Erythroblast (primary cell): ENCODE measurements at places on chromosomes 5 and 9.

GRCh38 chr9:104795082-104795481 is 31.2 kb downstream of the NIPSNAP3B start:
- DNase-seq, result peak; percentile 42

GRCh38 chr9:3852545-3852944 is 326.7 kb upstream of the RFX3 start:
- no peak for DNase-seq

GRCh38 chr5:173515526-173515925 is 100.9 kb downstream of the BOD1 start:
- DNase-seq, result no peak

DNA sequence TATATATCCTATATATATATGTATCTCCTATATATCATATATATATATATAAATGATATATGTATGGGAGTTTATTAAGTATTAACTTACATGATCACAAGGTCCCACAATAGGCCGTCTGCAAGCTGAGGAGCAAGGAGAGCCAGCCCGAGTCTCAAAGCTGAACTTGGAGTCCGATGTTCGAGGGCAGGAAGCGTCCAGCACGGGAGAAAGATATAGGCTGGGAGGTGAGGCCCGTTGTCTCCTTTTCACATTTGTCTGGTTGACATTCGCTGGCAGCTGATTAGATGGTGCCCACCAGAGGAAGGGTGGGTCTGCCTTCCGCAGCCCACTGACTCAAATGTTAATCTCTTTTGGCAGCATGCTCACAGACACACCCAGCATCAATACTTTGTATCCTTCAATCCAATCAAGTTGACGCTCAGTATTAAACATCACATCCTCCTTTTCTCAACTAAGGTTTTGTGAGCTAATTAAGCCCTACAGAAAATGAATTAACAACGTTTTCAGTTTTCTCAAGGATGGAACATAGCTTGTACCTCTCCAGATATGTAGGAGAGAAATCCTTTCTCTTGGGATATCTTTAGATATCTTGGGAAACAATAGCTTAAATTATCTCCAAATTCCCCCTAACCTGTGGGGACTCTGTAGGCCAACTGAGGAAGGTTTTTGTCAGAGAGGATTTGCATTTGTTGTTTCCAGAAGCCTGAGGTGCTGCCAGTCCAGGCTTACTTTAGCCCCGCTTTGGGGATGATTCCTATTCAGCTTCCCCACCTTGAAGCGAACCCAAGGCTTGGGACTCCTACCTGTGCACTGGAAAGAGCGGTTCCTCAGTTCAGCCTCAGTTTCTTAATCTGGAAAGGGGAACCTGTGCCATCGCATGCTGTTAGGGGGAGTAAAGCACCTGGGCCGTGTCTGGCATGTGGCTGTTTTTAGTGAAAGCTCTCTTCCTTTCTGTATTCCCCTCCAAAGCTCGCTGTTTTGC is 163.2 kb downstream of the CACNA1B start:
- no peak for DNase-seq

GRCh38 chr5:32076699-32077695 is 97.1 kb downstream of the GOLPH3 start:
- DNase-seq, result peak; percentile 20

GRCh38 chr9:127458921-127459320 is 7.6 kb downstream of the LRSAM1 start:
- DNase-seq, result no peak

GRCh38 chr9:79858508-79858907 is 286.7 kb downstream of the TLE4 start:
- DNase-seq, result peak; percentile 2

GRCh38 chr9:115013998-115014397 is 83.6 kb upstream of the TNFSF8 start:
- peak; percentile 79 for DNase-seq

DNA sequence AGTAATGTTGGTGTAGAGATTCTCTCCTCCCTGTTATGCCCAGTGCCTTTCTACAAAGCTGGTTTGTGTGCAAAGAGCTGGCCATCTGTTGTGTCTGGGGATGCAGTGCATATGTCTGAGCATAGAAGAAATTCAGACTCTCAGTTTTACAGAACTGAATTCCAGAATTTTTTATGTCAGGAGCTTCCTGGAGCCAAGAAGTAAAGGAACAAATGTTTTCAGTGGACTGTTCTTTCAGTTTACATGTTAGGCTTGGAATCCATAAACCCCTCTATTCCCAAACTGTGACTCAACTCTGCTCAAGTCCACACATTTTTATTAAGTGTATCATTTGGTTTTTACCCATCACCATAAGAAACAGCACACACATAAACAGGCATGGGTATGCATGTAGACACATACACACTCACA is 366.0 kb downstream of the BRINP1 start:
- no peak for DNase-seq

- no peak for DNase-seq
Observed at GRCh38 chr9:92761686-92762085, 2.9 kb downstream of the BICD2 start.

DNA sequence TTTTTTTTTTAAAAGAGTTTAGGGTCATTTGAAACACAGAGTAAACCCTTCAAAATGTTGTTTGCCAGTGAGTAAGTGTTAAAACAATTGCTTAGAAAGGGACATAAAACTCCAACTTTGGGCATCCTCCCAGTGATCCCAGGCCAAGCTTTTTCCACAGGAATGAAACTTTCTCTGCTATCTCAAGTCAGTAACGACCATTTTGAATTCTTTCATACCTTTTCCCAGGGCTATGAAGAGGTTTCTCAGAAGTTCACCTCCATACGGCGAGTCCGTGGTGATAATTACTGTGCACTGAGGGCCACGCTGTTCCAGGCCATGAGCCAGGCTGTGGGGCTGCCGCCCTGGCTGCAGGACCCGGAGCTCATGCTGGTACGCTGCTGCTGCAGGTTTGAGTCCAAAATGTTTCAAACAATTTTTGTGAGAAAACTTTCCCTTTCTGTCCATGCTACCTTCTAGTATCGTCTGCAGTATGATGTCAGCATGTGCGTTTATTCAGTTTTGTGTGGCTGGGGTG is 16.8 kb downstream of the OTULIN start:
- no peak for DNase-seq

DNA sequence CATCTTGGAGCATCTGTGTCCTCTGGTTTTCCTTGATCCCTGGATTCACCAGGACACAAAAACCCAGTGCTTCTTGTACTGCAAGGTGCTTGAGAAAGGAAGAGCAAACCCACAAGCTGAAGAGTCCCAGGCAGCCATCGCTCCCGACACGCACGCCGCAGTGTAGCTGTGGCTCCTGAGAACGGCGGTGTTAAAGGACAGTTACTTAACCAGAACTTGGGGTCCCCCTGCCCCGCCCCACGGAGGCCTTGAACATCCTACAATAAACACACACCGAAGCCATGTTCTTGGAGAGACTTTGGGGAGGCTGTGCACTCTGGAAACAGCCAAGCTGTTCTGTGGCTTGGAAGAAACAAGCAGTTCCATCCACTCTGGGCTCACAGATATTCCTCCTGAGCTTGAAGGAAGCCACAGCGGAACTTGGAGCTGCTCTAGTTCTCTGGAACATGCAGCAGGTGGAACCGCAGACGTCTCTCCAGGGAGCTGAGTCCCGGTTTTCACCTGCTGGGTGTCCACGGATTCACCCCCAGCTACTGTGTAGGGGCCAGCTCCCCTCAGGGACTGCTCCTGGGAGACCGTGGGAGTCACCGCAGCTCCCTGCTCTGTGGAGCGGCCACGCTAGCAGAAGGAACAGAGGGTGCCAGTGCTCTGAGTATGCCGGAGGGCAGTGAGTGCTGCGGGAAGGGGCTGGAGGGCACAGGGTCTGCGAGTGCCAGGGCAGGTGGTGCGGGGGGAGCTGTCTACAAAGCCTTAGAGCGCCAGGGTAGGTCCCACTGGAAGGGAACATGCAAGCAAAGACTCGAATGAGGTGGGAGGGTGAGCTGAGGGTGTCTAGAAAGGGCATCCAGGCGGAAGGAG is 107.3 kb downstream of the ADAMTS2 start:
- DNase-seq, result no peak
